Activated naive CD4-positive, alpha-beta T cell treated with anti-CD3 and anti-CD28 coated beads for 36 hours (primary cell): ENCODE measurements at places on chromosomes 7 and 10. TPM values are rescaled to one million over a fixed set of nuclear protein-coding genes. Genes with fewer than 3 reads are reported as not detected.

DNA sequence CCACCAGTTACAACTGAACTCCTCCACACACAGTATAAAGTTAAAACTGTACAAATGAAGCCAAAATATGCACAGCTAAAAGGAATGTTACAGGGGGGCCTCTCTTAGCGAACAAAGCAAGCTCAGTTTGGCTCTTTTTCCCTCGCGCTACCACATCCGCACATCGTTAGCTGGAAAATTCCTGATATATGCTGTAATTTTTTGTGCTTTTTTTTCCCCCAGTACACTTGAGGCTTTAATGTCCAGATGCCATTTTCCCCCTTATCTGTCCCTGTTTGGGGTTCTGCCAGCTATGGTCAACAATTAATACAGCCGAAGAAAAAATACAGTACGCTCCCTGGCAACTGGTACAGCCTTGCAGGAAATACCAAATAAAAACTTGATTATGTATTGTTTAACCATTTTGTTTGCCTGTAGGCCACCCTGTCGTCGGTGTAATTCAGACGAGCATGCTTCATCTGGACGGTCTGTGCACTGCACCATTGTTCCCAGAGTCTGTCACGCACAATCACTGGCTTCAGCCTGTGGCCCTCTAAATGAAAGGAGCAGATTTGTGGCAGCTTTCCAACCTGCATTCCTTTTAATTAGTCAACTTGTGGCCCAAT lies 108.1 kb upstream of the FAM133B start:
- H3K27ac ChIP-seq: no peak overlapping the region
- no peaks in the 10 kb centered on the region for H3K27me3 ChIP-seq
- no peak for DNase-seq
- H3K4me1 ChIP-seq: peaks cover 40% of the 10 kb centered on the region
- H3K4me3 ChIP-seq: no peak overlapping the region
- H3K36me3 ChIP-seq: peaks cover 35% of the 10 kb centered on the region

GRCh38 chr10:95414844-95415485 lies 124.2 kb upstream of the PDLIM1 start:
- H3K27ac ChIP-seq: no peak overlapping the region
- DNase-seq: no peak
- no peak overlapping the region for H3K4me3 ChIP-seq
- no peaks in the 10 kb centered on the region for H3K4me1 ChIP-seq

DNA sequence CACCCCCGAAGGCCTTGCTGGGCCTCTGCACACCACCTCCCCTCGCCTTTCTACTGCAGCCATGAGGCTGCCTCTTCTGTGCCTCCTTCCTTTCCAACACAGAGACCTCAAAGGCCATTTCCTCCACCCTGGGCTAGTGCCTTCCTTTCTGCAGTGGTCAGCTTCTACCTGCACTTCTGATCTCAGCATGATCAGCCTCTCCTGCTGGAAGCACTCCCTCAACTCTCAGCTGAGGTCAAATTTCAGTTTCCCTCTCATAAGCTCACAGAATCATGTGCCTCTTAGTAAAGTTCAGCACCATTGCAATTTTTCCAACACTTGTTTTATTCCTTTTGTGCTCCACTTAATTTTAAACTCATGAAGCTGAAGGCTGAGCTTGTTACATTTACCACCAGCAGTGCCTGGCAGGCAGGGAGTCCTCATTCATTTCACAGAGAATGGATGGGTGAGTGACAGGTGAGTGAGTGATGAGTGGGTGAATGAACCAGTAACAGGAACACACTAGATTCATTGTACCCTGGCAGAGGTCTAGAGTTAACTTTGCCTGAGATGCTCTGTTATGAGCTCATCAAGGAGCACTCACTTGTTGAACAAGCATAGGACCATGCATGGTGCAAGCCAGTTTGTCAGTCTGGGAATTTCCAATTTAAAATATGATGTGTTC lies 124.0 kb upstream of the PRSS58 start:
- no peaks in the 10 kb centered on the region for H3K36me3 ChIP-seq
- H3K27me3 ChIP-seq: no peaks in the 10 kb centered on the region
- H3K4me1 ChIP-seq: peaks cover 26% of the 10 kb centered on the region
- peak overlapping the region; percentile 57 for H3K27ac ChIP-seq
- DNase-seq: peak; percentile 18

GRCh38 chr7:99833289-99833877 lies 5.6 kb downstream of the CYP3A43 start:
- DNase-seq: no peak
- no peaks in the 10 kb centered on the region for H3K36me3 ChIP-seq
- no peaks in the 10 kb centered on the region for H3K27me3 ChIP-seq
- no peak overlapping the region for H3K27ac ChIP-seq

- no peak for DNase-seq
- no peak overlapping the region for H3K4me3 ChIP-seq
- H3K27me3 ChIP-seq: no peaks in the 10 kb centered on the region
- H3K27ac ChIP-seq: no peak overlapping the region
- no peaks in the 10 kb centered on the region for H3K36me3 ChIP-seq
Measured at GRCh38 chr7:50022451-50022850, 70.6 kb downstream of the ZPBP start.

- peak overlapping the region; percentile 16 for H3K27ac ChIP-seq
Measured at GRCh38 chr10:71269301-71270288, 49.5 kb upstream of the SLC29A3 start.

DNA sequence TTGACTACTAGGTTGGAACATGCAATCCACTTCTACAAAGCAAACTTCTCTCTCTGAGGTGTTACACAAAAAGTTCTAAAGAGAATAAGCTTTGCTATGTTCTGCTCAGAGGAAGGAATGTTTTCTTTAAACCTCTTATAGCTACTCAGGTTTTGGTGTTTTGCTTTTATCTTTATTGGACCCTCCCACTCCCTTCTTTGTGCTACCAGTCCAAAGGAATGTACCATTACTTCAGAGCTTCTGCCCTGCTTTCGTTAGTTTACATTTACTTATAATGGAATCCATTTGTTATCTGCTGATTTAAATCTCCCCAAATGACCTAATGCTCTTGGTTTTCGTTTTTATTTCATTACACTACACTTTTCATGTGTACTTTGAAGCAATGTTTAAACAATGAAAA lies 154.9 kb downstream of the ATE1 start:
- no peak for DNase-seq
- no peak overlapping the region for H3K27ac ChIP-seq
- H3K4me1 ChIP-seq: no peaks in the 10 kb centered on the region
- peaks cover 36% of the 10 kb centered on the region for H3K36me3 ChIP-seq

Gene PHKG1
- 3.6 TPM for total RNA-seq

Gene FGFR2
- not detected for total RNA-seq

Gene BICC1
- total RNA-seq: not detected

Gene FAM25G
- total RNA-seq: not detected
